ENCODE measurements at places on chromosomes 13 and 19. TPM values are rescaled to one million over a fixed set of nuclear protein-coding genes. Genes with fewer than 3 reads are reported as not detected.

DNA sequence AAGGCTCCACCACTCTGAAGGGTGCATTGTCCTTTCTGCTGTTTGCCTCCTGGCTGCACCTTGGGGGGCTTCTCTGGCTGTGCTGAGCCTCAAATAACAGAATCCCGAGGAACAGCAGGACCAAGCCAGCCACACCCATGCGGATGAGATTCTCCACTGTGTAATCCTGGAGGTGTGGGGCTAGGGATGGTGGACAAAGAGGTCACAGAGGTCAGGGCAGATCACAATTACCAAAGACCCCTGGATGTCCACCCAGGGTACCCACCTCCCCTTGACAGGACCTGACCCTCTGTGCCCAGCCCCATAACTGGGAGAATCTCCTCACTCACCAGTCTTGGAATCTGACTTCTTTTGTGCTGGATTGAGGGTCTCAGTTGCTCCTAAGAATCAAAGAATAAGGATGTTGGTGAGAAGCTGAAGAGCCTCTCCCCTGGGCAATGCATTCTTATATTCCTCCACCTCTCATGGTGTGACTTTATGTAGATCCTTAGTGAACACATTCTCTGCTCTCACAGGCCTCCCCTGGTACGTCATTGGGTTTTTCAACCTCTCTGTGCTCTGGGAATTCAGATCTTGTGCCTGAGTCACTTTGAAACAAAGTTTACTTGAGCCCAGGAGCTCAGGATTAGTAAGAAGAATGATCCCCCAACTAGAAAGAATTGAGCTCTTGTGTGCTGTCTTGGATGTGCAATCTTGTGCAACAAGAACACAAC is 5.2 kb downstream of the LILRA4 start:
- H3K4me3 ChIP-seq = no peak overlapping the region
- H3K4me1 ChIP-seq = no peaks in the 10 kb centered on the region
- no peak for DNase-seq

DNA sequence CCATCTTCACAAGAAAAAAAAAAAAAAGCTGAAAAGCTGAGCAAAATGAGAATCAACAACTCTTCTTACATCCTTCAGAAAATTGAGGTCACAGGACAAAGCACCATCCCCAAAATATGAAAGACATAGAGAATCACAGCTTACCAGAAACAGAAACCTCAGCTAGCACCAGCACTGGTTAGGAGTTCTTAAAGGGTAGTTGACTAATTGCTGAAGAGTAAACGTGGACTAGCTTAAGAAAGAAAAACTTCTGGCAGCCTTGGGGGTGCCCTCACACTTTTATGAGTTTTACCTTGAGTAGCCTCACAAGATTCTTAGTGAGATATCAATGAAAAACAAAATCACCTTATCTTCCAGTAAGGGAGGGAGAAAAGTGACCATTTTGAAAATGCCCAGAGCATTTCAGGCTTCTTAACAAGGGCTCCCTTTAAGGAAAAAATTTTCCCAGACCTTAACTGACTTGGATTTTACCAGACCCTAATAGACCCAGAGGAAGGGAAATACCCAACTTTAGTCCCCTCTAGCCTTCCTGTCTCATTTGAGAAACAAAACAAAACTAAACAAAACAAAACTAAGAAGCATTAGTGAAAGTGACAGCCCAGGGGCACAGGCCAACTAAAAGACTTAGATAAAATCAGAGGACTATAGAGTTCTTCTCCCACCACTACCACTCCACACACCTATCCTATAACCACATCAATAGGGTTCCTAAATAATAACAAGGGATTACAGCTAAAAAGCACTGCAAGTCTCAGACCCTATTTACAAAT is 888.6 kb downstream of the DIAPH3 start:
- no peak overlapping the region for H3K4me3 ChIP-seq
- no peaks in the 10 kb centered on the region for H3K4me1 ChIP-seq
- H3K36me3 ChIP-seq = no peaks in the 10 kb centered on the region
- no peak for DNase-seq
- H3K27ac ChIP-seq = no peak overlapping the region

DNA sequence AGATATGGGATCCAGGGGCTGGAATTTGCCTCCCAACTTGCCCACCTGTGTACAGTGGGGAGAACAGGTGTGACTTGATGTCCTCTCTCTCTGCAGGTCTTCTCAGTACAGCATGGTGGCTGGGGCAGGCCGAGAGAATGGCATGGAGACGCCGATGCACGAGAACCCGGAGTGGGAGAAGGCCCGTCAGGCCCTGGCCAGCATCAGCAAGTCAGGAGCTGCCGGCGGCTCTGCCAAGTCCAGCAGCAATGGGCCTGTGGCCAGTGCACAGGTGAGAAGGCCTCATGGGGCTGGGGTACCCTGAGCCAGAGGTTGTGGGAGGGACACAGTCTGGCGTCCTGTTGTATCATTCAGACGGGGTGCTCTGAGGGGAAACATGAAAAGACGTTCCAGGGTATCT is 3.0 kb downstream of the LENG8 start:
- H3K4me3 ChIP-seq = no peak overlapping the region
- peaks cover 52% of the 10 kb centered on the region for H3K36me3 ChIP-seq
- DNase-seq = no peak
- H3K27ac ChIP-seq = no peak overlapping the region

DNA sequence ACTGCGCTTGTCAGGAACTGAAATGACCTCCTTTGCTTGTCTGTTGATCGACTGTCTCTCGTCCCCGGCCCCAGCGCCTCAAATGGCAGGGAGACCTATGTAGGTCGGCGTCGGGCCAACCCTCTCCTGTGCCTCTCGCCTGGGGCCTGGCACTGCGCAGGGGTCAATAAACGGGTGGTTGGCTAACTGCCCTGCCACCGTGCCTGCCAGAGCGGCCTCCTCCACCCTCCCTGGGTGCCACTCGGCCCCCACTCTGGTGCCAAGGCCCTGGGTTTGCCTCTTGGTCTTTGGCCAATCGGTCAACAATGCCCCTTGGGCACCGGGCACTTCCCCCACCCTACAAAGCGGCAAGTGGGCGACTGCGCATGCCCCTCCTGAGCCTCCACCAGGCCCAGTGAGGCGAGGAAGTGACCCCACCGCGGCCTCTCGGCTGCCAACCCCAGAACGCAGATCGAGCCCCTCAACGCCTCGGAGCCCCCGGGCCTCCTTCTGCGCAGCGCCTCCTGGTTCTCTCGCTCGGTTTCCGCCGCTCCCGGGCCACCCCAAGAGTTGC is 1.1 kb downstream of the KEAP1 start:
- H3K36me3 ChIP-seq = peaks cover 10% of the 10 kb centered on the region
- no peaks in the 10 kb centered on the region for H3K27me3 ChIP-seq
- peaks cover 24% of the 10 kb centered on the region for H3K4me1 ChIP-seq
- peak overlapping the region; percentile 84 for H3K4me3 ChIP-seq
- peak overlapping the region; percentile 96 for H3K27ac ChIP-seq

The TEX26 gene
- total RNA-seq = not detected

The ZSCAN22 gene
- 3.2 TPM for total RNA-seq

The POU2F2 gene
- total RNA-seq = 7.2 TPM

The C19orf67 gene
- not detected for total RNA-seq
